SIG-M5 (cell line): ENCODE measurements at places on chromosomes 4 and X.

DNA sequence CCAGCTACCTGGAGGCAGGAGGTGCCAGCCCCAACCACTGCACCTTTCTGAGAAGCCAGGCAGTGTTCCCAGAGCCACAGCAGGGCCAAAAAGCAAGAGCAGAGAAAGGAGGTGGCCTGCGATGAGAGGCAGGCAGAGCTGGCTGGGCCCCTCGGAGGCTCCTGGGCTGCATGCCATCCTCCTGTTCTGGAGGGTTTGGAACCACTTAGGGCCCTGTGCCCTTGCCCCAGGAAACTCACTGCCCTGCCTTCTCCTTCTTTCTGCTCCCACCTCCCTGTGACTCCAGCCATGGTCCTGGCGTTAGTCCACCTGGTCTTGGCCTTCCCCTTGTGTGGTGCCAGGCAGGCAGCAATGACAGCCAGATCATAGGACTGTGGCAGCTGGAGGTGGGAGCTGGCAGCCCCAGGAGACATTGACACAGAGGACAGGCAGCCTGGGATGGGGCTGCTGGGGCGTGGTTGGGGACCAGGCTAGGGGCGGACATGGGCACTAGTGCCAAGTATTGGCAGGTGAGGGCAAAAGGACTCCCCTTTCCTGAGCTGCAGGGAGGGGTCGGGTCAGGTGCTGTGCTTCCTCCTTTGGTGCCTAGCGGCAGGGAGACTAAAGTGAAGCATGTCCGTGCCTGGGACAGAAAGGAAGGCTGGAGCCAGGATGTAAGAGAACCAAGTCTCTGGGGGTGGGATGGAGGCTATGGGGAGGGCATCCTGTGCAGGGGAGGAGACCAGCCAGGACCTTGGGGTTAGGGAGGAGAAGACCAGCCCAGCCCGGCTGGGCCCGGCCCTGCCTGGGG is 1.4 kb downstream of the APLN start:
- no peak for DNase-seq

- no peak for DNase-seq
Observed at GRCh38 chr4:124869961-124870495, 157.5 kb upstream of the ANKRD50 start.

DNA sequence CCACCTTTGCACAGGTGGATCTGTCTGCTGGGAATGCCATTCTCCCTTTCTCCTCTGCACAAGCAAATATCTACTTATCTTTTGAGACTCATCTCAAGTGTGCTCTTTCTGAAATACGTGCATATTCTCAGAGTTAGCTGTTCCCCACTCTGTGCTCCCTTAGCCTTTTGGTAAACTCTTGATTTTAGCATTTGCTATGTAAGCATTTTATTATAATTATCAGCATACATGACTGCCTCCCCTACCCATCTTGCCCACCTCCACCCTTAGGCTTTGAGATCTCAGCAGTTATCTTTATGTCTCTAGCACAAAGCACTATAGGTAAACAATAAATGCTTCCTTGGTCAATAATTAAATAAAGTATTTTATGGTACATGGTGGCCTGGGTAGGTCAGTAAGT is 11.5 kb downstream of the DRP2 start:
- no peak for DNase-seq

- no peak for DNase-seq
Observed at GRCh38 chrX:15413101-15413500, 28.9 kb upstream of the VEGFD start.

DNA sequence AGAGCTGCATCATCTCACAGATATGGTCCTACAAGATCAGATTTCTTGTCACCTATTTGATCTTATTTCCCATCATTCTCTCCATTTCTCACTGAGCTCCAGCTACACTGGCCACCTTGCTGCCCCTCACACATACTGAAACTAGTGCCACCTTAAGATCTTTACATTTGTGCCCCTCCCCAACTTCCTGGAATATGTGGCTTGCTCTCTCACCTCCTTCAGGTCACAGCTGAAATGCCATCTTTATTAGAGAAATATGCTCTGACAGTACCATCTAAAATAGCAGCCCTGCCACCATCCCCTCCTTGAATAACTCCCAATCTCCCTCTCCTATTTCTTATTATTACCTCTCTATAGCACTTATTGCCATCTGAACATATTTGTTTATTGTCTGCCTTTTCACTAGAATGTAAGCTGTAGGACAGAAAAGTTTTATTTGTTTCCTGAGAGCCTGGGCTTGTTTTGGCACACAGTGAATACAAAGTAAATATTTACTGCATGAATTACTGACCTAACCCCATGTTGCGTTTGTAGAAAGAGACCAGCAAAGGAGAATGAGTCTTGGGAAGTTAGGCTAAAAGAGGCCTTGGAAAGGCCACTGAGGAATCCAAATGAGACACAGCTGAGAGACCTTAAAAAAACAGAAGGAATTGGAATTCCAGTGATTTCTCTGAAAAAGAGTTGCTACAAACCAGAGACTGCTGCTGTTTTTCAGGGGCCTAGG is 22.7 kb downstream of the DYNLT3 start:
- no peak for DNase-seq

DNA sequence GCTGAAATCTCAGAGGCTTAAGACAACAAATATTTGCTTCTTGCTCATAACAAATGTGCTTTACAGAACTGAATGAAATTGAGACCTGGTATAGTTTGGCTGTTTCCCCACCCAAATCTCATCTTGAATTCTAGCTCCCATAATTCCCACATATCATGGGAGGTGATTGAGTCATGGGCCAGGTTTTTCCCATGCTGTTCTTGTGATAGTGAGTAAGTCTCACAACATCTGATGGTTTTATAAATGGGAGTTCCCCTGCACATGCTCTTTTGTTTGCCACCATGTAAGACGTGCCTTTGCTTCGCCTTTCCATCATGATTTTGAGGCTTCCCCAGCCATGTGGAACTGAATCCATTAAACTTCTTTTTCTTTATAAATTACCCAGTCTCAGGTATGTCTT is 221.1 kb upstream of the DIPK2B start:
- DNase-seq, result no peak

DNA sequence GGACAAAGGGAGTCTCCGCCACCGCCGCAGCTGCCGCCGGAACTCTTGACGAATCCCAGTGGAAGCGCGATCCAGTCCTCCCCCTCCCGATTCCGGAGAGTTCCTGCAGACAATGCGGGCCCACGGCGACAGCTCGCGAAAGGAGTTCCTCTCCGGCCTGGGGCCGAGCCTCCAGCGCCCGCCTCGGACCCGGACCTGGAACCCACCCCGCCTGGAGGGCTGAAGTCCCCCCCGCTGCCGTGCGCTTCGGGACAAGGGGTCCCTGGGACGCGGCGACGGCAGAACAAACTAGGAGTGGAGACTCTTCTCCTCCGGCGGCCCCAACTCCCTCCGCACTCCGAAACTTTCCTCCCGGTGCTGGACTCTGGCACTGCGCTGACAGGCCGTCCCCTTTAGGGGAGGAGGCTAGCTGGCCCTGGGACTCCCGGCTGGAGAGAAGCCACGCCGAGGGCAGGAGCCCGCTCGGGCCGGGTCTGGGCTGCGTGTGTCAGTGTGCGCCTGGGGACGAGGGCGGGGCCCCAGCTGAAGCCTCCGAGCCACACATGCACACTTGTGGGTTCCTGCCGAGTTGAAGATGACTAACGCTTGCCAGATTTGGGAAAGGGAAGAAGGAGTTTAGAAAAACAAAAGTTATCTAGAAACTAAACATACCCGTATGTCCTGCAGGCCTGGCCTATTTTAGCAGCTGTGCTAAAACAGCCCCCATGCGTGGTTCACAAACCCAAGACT is at the start of gene ANTXR2:
Gene ANTXR2 (minus strand): TSS at position 486 of the 729 bp plus-strand sequence. CDS start 669 bp downstream, outside the sequence.
- DNase-seq, result peak; percentile 83

GRCh38 chr4:6960628-6961412 is 51.2 kb downstream of the TBC1D14 start:
- no peak for DNase-seq

GRCh38 chrX:64994131-64994798 is 18.0 kb upstream of the ZC4H2 start:
- no peak for DNase-seq

DNA sequence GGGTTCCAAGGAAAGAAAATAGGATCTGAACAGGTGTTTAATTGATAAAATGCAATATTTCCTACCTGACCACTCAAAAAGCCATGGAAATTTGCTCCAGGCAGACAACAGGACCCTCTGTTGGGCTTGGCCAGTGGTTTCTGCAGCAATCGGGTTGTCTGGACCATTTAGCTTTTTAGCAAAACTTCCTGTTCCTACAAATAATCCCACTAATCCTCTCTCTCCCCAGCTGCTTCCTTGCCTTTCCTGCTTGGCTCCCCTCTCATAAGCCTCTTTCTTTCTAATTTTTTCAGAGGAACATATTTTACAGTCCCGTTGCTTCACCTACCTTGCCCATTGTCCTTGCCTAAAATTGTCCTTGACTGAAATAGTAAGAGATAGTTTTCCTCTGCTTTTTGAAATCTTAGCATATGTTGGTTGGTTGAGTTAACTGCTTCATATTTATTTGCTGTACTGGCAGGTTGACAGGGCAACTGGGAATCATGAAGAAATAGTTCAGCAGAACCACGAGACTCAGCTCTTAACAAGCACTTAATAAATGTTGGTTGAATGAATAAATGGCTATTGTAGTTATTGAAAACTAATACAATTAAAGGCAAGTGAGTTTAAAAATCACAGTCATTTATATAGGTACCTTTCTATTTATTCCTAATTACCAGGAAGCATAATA is 259.8 kb downstream of the KCNIP4 start:
- no peak for DNase-seq
